ENCODE measurements at places on chromosomes 11 and 22.

DNA sequence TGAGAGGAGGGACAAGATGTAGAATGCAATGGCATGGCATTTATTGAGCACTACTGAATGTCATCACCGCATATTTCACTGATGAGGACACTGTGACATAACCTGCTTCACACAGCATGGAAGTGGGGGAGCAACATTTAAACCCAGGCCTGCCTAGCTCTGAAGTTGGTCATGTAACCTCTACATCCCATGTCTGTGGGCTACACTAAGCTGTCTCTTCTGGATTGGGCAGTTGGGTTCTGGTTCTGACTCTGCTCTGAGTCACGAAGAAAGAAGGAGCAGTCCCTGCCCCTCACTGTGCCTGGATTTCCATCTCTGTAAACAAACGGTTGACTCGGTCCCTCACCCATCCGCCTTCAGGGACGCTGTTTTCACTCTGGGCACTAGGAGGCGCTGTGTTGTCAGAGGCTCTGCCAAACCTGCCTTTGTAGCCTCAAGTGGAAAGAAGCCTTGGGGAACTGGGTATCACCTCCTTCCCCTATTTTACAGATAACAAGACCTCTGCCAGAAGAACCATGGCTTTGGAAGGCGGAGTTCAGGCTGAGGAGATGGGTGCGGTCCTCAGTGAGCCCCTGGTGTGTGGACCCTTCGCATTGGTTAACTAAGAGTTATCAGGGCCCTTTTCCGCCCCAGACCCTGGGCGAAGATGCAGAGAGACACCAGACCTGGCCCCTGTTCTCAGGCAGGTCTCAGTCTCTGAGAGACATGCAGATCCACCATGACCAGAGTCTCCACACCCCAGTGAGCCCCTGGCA is 12.7 kb upstream of the ARHGEF17 start:
- DNase-seq = peak; percentile 85

GRCh38 chr22:46471901-46472721 is 65.3 kb downstream of the CELSR1 start:
- no peak for DNase-seq

- DNase-seq = peak; percentile 7
These were observed 51.6 kb downstream of the ST14 start for GRCh38 chr11:130211144-130211543.

DNA sequence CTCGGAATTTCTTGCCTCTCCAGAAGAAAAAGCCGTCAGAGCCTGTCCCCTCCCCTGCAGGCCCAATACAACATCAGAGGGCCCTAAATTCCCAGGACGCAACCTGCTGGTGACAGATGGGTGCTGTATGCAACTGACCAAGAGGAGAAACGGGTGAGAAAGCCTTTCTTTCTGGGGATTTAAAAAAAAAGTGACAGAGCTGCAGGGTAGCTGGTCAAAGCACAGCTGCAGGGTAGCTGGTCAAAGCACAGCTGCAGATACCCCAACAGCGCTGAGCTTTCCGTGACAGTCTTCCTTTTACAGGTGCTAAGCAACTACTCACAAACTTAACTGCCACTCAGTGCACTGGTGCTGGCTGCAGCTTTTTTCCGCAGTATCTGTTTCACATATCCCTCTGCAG is 17.8 kb downstream of the AP1B1 start:
- DNase-seq = no peak

- peak; percentile 91 for DNase-seq
These were observed 30.2 kb downstream of the C22orf31 start for GRCh38 chr22:29031227-29032011.

- peak; percentile 94 for DNase-seq
These were observed 787 bp downstream of the LRRC10B start for GRCh38 chr11:61509043-61510029.

DNA sequence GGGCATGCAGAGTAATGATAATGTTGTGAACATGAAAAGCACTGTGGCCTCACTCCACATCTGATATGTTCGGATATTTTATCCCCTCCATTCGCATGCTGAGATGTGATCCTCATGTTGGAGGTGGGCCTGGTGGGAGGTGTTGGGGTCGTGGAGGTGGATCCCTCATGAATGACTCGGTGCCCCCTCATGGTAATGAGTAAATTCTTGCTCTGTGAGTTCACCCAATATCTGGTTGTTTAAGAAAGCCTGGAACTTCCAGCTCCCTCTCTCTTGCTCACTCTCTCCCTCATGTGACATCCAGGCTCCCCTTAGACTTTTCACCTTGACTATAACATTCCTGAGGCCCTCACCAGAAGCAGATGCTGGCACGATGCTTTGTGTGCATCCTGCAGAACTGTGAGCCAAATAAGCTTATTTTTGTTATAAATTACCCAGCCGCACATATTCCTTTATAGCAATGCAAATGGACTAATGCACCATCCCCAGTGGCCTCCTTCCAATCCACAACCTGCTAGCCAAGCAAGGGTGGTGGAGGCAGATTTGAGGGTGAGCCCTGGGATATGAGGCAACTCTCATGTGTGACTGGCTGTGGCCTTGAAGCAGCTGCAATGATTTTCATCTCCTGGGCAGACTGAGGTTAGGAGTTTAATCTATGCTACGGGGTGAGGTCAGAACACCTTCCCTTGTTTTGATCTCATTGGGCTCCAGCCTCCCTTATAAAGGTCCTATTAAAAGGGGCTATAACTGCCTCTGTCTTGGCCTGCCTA is 276.5 kb downstream of the ETS1 start:
- DNase-seq = no peak
